ENCODE measurements at places on chromosomes 1 and 21. TPM values are rescaled to one million over a fixed set of nuclear protein-coding genes. Genes with fewer than 3 reads are reported as not detected.

Gene GNPAT
- 51.9 TPM for polyA plus RNA-seq

Gene PI4KB
- polyA plus RNA-seq = 56.6 TPM

Gene C1orf53
- not detected for polyA plus RNA-seq

Gene RPTN
- polyA plus RNA-seq = not detected

Gene PLXNA2
- polyA plus RNA-seq = 0.10 TPM

Gene IVNS1ABP
- 79.6 TPM for polyA plus RNA-seq

Gene RXFP4
- 0.91 TPM for polyA plus RNA-seq

Gene MSH4
- not detected for polyA plus RNA-seq

Gene PSMG1
- 45.3 TPM for polyA plus RNA-seq

Gene FLG2
- not detected for polyA plus RNA-seq

Gene EPHB2
- not detected for polyA plus RNA-seq

Gene RO60
- polyA plus RNA-seq = 99.6 TPM

Gene HIPK1
- polyA plus RNA-seq = 4.4 TPM

Gene RGSL1
- 0.07 TPM for polyA plus RNA-seq

Gene PRPF38B
- 35.8 TPM for polyA plus RNA-seq

Gene IGSF21
- polyA plus RNA-seq = not detected

Gene MIXL1
- polyA plus RNA-seq = not detected

Measured in CD4-positive, alpha-beta memory T cell (primary cell).